ENCODE measurements at places on chromosomes 4 and X.

- peak; percentile 64 for DNase-seq
- H3K36me3 ChIP-seq = peaks cover 3% of the 10 kb centered on the region
- H3K27me3 ChIP-seq = no peaks in the 10 kb centered on the region
- peak overlapping the region; percentile 99 for H3K27ac ChIP-seq
Observed at GRCh38 chr4:99945718-99946355, 581 bp downstream of the DNAJB14 start.

DNA sequence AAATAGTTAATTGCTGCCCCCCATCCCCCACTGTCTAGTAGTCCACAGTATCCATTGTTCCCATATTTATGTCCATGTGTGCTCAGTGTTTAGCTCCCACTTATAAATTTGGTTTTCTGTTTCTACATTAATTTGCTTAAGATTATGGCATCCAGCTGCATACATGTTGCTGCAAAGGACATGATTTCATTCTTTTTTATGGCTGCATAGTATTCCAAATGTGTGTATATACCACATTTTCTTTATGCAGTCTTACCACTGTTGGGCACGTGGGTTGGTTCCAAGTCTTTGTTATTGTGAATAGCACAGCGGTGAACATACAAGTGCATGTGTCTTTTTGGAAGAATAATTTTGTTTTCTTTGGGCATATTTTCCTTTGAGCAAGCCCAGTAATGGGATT lies 113.0 kb upstream of the LNX1 start:
- peaks cover 8% of the 10 kb centered on the region for H3K4me1 ChIP-seq
- DNase-seq = no peak

- no peaks in the 10 kb centered on the region for H3K36me3 ChIP-seq
- H3K27me3 ChIP-seq = no peaks in the 10 kb centered on the region
- H3K4me3 ChIP-seq = no peak overlapping the region
- no peak for DNase-seq
- H3K4me1 ChIP-seq = peaks cover 8% of the 10 kb centered on the region
Observed at GRCh38 chr4:75848891-75849290, 53.4 kb downstream of the PPEF2 start.

DNA sequence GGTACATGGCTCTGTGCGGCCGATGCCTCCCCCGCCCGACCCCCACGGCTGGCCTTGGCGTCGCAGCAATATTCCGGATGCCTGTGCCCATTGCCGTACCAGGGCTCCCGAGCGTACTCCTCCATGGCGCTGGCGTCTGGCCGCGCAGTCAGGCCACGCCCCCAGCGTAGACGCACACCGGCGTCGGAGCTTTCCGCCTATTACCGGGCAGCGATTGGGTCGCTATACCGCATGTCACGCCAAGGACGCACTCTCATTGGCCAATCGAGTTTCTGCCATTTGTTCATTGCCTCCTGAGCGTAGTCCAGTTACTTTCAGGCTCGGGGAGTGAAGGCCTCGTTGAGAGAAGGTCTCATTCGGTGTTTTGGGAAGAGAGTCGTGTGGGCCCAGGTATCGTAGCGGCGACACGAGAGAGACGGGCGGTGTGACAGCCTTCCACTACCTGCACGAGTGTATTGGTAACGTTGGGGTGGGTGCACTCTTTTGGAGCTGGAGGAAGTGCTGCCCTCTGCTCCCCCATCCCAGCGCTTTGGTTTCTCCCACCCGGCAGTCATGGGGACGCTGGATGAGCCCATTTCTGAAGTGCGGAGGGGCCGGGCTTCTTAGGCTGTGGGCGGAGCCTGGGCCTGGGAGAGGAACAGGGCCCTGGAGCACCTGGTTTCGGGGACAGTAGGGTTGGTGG lies at the start of the genes PQBP1 and TIMM17B:
PQBP1 (plus strand) TSS at position 306 of the 682 bp plus-strand sequence. CDS start 580 bp downstream, outside the sequence.
TIMM17B (minus strand) TSS at position 144 of the 682 bp plus-strand sequence; CDS start at position 125, 19 bp downstream.
- peaks cover 46% of the 10 kb centered on the region for H3K36me3 ChIP-seq
- H3K27me3 ChIP-seq = no peaks in the 10 kb centered on the region
- peak; percentile 97 for DNase-seq
- peaks cover 5% of the 10 kb centered on the region for H3K4me1 ChIP-seq
- H3K4me3 ChIP-seq = peak within 1 kb of the TSS; percentile 84
